Immature natural killer cell (primary cell): ENCODE measurements at places on chromosomes 5 and 9. TPM values are rescaled to one million over a fixed set of nuclear protein-coding genes. Genes with fewer than 3 reads are reported as not detected.

DNA sequence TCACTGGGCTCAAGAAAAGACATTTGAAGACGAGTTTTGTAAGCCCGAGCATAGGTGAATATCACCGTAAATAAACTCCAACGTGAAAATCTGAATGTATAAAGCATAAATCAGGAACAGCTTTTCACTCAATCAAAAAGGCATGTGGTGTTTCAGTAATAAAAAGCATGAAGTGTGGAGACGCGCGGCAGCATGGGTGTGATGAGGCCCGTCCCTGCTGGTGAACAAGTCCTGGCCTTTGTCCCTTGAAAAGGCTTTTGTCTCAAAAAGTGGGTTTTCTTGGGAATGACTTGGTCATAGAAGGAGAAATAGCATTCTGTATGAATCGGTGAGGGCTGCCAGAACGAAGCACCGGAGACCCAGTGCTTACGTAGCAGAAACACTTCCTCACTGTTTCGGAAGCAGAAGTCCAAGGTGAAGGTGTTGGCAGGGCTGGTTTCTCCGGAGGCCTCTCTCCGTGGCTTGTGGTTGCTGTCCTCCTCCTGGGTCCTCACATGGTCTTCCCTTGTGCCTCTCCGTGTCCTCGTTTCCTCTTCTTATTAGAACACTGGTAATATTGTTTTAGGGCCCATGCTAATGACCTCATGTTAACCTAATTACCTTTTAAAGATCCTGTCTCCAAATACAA is 24.9 kb downstream of the ROPN1L start:
- DNase-seq: no peak

DNA sequence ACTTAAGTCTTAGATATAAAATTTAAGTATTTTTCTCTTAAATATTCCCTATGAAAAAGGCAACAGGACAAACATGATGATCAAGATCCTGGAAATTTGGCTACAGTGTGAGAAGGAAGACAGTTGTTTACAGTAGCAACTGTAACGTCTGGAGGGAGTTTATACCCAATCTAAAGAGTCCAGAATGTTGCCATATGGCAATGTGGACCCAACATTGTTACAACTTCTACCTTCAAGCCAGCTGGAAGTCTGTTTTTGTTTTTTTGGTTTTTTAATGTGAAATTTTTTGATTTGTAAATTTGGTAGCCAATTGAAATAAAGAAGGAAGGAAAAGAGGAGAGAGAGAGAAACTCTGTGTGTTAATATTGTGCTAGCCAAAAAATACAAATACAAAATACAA is 233.4 kb downstream of the CHSY3 start:
- DNase-seq: no peak

DNA sequence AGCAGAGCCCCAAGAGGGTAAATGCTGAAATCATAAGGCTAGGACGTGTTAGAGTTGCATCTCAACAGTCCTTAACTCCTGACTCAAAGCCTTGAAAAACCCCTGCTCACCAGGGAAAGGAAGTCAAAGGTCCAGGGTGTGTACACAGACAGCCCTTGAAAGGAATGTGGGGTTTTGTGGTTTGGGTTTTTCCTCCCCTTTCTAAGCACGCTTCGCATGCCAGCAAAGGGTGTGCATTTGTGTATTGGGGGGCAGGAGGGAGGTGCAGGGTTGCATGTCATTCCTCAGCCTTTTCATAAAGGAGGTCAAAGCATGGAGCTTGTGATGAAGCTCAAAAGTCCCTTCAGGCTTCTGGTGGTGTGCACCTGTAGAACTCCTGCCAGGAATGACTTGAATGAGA is 17.3 kb upstream of the XPA start:
- DNase-seq: no peak

GRCh38 chr9:108049671-108050494 is 560.3 kb upstream of the KLF4 start:
- no peak for DNase-seq

- peak; percentile 29 for DNase-seq
Measured at GRCh38 chr5:100780376-100780870, 122.7 kb downstream of the ST8SIA4 start.

DNA sequence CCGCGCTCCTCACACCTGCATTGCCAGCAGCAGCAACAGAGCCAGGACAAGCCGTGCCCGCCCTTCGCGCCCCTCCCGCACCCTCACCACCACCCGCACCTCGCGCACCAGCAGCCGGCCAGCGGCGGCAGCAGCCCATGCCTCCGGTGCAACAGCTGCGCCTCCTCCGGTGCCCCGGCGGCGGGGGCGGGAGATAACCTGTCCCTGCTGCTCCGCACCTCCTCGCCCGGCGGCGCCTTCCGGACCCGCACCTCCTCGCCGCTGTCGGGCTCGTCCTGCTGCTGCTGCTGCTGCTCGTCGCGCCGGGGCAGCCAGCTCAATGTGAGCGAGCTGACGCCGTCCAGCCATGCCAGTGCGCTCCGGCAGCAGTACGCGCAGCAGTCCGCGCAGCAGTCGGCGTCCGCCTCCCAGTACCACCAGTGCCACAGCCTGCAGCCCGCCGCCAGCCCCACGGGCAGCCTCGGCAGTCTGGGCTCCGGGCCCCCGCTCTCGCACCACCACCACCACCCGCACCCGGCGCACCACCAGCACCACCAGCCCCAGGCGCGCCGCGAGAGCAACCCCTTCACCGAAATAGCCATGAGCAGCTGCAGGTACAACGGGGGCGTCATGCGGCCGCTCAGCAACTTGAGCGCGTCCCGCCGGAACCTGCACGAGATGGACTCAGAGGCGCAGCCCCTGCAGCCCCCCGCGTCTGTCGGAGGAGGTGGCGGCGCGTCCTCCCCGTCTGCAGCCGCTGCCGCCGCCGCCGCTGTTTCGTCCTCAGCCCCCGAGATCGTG is 517 bp downstream of the KCNN2 start:
- DNase-seq: no peak

MCTP1 gene
- 1.5 TPM for polyA plus RNA-seq

CKS2 gene
- polyA plus RNA-seq: 45.9 TPM
